ENCODE measurements at places on chromosomes 4 and X. TPM values are rescaled to one million over a fixed set of nuclear protein-coding genes. Genes with fewer than 3 reads are reported as not detected.

DNA sequence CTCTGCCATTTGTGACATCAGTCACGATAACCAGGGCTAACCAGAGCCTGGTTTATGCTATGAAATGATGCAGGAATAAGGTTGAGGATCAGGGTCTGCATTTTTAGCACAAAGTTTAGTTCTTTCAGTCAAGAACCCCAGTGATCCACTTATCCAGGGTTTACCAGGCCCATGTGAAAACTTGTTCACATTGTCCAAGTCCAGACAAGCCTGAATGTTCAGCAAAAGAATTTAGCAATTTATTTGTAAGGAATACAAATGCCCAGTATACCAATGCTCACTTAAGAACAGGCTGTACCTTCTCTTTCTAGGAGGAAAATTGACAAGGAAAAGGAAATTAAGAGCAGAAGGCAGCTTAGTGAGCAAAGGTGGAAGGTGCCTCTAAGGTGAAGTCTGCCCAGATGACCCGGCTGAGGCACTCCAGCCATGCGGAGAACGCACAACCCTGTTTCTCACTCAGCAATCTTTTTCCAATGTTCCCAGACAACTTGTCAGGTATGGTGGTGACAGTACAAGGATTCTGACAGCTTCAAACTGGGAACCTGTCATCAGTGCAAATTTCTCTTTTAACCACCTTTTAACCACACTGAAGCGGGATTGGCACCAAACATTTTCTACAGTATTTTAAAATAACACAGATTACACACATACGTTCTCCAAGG lies 54.0 kb downstream of the TBC1D9 start:
- no peaks in the 10 kb centered on the region for H3K27me3 ChIP-seq
- no peak overlapping the region for H3K27ac ChIP-seq
- no peak for DNase-seq
- no peaks in the 10 kb centered on the region for H3K4me1 ChIP-seq
- H3K4me3 ChIP-seq, result no peak overlapping the region

DNA sequence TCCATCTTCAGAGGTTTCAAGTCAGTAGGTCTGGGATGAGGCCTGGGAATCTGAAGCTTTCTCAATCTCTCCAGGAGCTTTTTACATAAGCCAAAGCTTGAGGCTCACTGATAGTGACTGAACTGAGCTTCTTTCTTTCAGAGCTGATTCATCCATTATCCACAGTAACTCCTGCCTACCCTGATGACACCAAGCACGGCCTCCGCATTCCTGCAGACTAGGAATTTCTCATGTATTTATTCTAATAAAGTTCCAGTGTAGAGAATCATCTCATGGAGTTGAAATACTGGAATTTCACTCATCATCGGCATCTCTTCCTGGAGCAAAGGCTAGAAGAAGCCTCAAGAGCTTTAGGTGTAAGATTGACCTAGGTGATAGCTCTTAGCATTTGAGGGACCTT lies 12.1 kb upstream of the DCTD start:
- H3K36me3 ChIP-seq, result no peaks in the 10 kb centered on the region
- H3K27me3 ChIP-seq, result no peaks in the 10 kb centered on the region
- H3K4me3 ChIP-seq, result no peak overlapping the region
- no peak overlapping the region for H3K27ac ChIP-seq
- DNase-seq, result no peak

DNA sequence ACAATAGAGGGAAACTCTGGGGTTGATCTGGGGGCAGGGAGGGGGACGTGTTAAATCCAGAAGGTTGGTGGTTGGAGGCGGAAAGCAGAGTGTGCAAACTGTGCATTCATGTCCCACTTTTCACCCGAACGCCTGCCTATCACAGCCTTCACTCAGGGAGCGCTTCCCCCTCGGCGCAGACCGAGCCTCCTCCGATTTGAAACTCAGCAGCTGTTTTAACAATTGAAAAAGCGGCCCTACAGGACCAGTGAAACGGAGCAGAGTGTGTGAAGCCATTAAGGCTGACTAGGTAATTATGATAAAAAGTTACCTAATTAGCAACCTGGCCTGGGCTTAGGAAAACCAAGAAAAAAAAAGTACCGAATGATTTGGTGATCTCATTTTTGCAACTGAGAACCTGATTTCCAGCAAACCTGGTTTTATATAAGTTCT lies 685 bp upstream of the NDNF start:
- peak overlapping the region; percentile 41 for H3K4me3 ChIP-seq
- peak; percentile 5 for DNase-seq
- H3K36me3 ChIP-seq, result no peaks in the 10 kb centered on the region
- no peak overlapping the region for H3K27ac ChIP-seq
- no peaks in the 10 kb centered on the region for H3K27me3 ChIP-seq
- peaks cover 12% of the 10 kb centered on the region for H3K4me1 ChIP-seq

DNA sequence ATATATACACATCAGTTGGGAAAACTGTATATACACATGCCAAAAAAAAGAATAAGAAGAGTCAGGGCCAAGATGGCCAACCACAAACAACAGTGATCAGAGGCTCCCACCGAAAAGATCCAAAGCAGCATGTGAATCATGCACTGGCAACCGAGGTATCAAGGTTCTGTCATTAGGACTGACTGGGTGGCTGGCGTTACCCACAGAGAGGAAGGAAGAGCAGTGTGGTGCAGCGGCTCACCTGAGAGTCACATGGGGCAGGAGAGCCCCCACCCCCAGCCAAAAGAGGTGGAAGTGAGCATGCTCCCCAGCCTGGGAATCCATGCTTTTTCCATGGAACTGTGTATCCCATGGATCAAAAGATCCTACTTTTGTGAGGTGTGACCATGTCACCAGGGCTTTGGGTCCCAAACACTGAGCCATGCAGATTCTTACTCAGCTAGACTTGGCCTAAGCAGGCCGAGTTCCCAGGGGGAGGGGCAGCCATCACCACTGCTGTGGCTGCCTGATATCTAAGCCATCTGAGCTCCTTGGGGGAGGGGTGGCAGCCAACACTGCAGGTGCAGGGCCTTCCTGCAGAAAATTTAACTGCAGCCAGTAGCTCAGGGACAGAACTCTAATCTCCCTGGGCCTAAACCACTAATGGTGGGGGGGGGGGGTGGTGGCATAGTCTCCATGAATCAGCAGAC lies 52.8 kb downstream of the P2RY10 start:
- no peak for DNase-seq
- H3K27me3 ChIP-seq, result no peaks in the 10 kb centered on the region
- H3K27ac ChIP-seq, result no peak overlapping the region
- H3K36me3 ChIP-seq, result no peaks in the 10 kb centered on the region

DNA sequence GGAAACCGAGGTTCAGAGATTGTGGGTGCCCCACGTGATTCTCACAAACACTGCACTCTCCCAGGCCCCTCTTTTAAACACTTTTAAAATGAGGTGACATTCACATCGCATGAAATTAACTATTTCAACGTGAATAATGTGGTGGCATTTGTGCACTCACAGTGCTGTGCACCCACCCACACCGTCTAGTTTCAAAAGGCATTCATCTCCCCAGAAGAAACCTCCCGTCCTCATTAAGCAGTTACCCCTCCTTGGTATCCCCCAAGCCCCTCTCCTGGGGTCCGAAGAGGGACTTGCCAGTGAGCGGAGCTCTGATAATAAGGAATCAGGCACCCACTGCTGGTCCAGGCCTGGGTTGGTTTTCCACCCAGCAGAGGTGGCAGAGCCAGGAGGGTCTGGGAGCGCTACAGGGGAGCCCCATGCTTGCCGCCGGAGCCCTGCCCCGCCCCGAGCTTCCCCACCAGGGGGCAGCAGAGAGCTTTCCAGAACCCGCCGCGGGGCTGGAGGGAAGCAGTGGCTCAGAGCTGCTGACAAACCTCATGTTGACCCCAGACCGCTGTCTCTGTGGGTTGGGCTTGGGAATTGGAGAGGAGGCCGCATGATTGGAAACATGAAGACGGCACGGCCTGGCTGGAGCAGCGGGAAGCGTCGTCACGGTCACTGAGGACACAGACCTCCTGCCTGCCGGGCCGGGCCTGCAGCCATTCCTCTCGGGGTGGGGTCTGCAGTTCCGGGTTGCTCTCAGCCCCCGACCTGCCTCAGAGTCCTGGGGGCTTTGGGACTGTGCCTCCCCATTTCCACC lies 27.5 kb upstream of the HTRA3 start:
- H3K4me3 ChIP-seq, result no peak overlapping the region
- no peaks in the 10 kb centered on the region for H3K36me3 ChIP-seq
- peak overlapping the region; percentile 22 for H3K27ac ChIP-seq
- peak; percentile 80 for DNase-seq

- H3K36me3 ChIP-seq, result peaks cover 48% of the 10 kb centered on the region
- H3K4me1 ChIP-seq, result peaks cover 4% of the 10 kb centered on the region
- no peak overlapping the region for H3K4me3 ChIP-seq
- no peaks in the 10 kb centered on the region for H3K27me3 ChIP-seq
Measured at GRCh38 chr4:2909583-2909982, 53.6 kb downstream of the NOP14 start.

GRCh38 chr4:188960411-188961093 lies 821.3 kb downstream of the TRIML1 start:
- no peak for DNase-seq
- no peaks in the 10 kb centered on the region for H3K4me1 ChIP-seq
- no peaks in the 10 kb centered on the region for H3K27me3 ChIP-seq
- H3K27ac ChIP-seq, result no peak overlapping the region
- H3K4me3 ChIP-seq, result no peak overlapping the region

KDR gene
- total RNA-seq, result 153 TPM

SPANXA1 gene
- total RNA-seq, result not detected

EPGN gene
- not detected for total RNA-seq

CCDC110 gene
- 8.8 TPM for total RNA-seq

PWWP3B gene
- 25.4 TPM for total RNA-seq

RIPPLY1 gene
- not detected for total RNA-seq

ERAS gene
- not detected for total RNA-seq

TBX22 gene
- total RNA-seq, result 8.4 TPM

All from thyroid gland (tissue), 4 donors.